Hypothalamus (tissue), 51 donors: ENCODE measurements at places on chromosomes 11 and 22.

DNA sequence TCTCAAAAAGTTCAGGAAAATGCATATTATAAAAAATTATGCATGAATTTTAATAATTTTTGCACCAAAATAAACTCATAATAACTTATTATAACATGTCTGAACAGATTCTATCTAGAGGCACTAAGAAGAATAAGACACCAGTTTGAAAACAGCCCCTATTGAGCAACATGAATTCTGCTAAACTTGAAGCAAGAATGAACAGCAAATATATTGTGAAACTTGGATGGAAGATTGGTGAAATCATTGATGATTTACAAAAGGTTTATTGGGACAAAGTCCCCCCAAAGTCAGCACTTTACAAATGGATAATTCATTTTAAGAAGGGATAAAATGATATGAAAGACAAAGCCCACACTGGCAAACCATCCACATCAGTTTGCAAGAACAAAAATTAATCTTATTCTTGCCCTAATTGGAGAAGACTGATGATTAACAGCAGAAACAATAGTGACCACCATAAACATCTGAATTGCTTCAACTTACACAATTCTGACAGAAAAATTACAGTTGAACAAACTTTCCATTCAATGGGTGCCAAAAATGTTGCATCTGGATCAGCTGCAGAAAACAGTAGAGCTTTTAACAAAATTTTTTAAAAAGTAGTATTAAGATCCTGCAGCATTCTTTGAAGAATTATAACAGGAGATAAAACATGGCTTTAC is 257.5 kb upstream of the FAT3 start:
- DNase-seq: no peak

DNA sequence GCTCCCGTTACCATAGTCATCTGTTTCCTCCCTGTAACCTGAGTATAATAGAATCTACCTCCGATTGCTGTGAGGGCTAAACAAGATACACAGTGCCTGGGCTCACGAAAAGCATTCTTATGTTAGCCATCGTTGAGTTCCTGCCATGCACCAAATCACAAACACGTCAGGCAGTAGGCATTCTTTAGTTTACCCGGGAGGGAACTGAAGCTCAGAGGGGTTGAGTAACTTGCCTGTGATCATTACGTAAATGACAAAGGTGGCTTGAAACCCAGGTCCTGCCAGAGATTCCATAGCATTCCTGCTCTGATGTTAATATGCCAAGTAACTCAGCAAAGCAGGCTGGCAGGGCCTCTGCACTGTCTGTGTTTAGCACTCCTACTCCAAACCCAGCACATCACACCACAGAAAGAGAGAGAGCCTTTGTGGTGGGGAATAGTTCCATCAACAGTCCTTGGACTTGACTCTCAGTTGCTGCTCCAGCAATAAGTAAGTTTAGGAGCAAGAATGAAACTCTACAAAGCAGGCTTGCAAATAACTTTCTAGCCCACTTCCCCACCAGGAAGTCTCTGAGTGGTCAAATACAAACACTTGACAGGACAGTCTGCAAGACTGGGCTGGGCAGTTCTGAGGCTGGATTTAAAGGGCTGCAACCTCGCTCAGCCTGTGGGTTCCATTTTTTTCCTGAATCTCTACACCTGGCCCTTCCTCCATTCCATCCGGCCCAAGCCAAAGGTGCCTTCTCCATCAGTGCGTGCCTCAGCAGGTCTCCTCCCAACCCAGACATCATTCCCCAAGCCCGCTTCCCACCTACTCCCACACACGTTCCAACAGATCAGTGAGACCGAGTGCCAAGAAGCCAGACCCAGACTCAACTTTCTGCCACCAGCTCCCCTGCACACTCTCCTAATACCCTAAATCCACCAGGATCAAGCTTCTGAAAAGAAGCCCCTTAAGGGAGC is 1.1 kb downstream of the SCN2B start:
- DNase-seq: peak; percentile 54

GRCh38 chr11:34537636-34538035 is 24.0 kb upstream of the ELF5 start:
- DNase-seq: no peak

DNA sequence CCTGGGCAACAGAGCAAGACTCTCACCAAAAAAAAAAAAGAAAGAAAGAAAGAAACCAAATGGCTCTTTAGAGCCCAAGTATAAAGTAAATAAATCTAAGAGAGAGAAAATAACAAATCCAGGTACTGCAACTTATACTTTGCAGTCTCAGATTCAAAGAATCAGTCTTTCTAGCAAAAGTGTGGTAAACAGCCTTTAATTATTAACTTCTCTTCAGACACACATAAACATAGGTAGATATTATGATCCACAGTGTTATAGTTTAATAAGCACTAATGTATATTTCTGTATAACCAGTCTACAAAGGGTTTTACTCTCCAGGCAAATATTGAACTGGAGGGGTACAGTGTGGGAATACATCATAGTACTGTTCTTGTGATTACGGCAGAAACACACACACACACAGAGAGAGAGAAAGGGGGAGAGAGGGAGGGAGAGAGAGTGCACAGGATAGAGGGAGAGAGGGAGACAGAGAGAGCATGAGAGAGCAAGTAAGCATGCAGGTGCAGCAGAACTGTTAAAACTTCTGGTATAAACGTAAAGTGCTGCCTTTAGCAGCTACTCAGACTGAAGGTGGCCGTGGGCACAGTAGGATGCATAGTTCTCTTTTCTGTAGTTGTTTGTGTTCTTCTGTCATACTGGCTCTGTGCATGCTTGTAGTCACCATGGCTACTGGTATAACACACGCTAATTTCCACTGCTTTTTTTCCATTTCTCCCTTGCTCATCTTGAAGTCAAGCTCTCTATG is 32.3 kb downstream of the MTMR2 start:
- DNase-seq: no peak

DNA sequence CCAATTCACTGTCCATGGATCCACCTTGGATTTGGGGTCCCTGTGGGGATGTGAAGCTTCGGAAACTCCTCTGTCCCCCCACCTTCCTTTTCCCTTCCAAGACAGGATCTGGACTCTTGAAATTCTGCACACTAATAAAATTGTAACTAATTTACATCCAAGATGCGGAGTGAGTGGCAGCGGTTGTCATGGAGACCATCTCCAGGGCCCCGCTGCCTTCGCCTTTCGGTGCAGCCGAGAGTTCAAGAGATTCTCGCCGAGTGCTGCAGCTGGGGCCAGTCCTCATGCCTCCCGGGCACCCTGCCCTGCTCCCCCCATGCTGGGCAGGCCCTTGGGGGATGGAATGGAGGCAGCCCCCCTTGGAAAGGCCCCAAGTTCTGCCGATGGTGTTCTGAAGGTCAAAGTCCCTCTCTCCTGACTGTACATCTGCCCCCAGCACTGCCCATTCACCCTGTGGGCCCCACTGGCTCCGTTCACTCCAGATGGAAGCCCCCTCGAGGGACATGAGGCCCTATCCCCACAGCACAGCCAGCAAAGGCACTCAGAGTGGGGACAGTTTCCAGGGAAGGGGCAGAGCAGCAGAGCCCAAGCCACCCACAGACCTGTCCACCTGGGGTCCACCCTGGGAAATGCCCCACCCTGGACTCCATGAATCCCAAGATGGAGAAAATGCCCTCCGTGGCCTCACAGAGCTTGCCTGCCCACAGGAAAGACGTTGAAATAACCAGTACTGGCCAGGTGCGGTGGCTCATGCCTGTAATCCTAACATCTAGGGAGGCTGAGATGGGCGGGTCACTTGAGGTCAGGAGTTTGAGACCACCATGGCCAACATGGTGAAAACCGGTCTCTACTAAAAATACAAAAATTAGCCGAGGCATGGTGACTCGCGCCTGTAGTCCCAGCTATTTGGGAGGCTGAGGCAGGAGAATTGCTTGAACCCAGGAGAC is 25.9 kb downstream of the IGLL1 start:
- no peak for DNase-seq

- DNase-seq: no peak
Observed at GRCh38 chr22:37409459-37410050, 17.7 kb downstream of the ELFN2 start.
